Nephron progenitor cell (in vitro differentiated cells): ENCODE measurements at places on chromosomes 4 and X.

GRCh38 chrX:153922932-153923857 lies 2.9 kb downstream of the ARHGAP4 start:
- H3K4me3 ChIP-seq, result no peak overlapping the region
- no peaks in the 10 kb centered on the region for H3K36me3 ChIP-seq
- H3K4me1 ChIP-seq, result peaks cover 30% of the 10 kb centered on the region
- no peak for DNase-seq
- H3K27ac ChIP-seq, result no peak overlapping the region

DNA sequence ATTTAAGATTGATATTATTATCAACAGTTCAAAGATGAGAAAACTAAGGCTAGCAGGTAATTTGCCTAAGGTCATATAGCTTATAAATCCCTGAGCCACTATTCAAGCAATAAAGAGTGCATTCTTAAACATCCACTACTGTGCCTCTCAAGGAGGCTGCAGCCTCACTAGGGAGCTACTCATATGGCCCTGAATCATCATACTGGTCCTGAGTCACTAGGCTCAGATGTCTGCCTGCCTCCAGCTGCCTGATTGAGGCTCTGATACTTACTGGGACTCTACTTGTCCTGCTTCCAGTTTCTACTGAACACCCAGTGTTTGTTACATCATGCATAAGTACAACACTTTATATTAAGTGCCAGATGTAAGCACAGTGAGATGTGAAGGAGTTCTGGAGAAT lies 110.7 kb downstream of the AASDH start:
- peaks cover 74% of the 10 kb centered on the region for H3K36me3 ChIP-seq
- H3K4me3 ChIP-seq, result no peak overlapping the region
- no peak for DNase-seq
- H3K27me3 ChIP-seq, result no peaks in the 10 kb centered on the region

DNA sequence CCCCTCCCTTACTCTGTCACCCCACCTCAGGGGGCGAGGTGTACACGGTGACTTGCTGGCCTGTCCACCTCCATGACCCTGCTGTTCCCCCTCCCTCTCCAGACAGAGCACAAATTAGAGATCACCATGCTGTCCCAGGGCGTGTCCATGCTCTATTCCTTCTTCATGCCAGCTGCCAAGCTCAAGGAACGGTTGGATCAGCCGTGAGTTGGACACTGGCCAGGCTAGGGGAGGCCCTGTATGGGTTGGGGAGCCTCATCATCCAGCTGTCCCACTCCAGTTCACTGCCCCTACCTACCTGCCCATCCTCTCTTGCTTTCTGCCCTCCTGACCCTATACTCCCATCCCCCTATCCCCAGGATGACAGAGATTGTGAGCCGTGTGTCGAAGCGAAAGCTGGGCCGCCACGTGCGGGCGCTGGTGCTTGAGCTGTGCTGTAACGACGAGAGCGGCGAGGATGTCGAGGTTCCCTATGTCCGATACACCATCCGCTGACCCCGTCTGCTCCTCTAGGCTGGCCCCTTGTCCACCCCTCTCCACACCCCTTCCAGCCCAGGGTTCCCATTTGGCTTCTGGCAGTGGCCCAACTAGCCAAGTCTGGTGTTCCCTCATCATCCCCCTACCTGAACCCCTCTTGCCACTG lies 3.9 kb upstream of the CDK16 start:
- DNase-seq, result no peak
- no peak overlapping the region for H3K4me3 ChIP-seq
- H3K27me3 ChIP-seq, result no peaks in the 10 kb centered on the region
- H3K27ac ChIP-seq, result peak overlapping the region; percentile 85

DNA sequence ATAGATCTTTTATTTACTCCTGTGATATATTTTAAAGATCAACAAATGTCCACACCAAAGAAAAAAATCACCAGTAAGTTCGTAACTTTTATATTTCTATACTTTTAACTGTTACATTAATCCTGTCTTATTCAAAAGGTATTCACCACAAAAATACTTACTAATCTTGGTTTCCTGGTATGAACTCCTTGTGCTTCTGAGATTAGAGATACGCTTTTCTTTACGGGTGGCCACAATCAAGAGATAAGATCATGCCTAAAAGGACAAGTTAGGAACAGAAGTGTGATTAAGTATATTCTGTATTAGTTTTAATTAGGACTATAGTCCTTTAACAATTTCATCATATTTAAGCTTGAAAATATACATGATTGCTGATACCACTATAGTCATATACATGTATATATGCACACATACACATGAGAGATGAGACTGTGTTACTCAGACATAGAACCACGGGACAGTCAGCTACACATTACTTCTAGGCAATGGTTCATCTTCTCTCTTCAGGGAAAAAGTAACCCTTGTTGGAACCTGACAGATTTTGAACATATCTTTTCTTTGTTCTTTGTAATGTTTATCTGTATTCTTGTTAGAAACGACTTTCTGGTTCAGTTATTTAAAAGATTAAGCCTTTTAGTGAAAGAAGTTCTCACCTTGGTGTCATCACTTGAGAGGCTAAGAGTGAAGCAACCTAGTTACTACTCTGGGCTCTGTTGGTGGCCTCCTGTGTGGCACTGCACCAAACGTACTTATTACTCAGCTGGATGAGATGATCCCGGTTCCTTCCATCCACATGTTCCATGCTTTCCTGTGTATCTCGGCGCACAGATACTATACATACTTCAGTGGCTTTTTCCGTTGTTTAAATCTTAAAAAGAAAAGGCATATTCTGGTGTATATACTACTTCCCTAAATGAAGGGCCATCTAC lies 146.1 kb downstream of the CBR4 start:
- H3K36me3 ChIP-seq, result peaks cover 71% of the 10 kb centered on the region
- no peak overlapping the region for H3K27ac ChIP-seq
- H3K4me1 ChIP-seq, result peaks cover 20% of the 10 kb centered on the region
- no peak overlapping the region for H3K4me3 ChIP-seq

- H3K27ac ChIP-seq, result peak overlapping the region; percentile 67
- DNase-seq, result no peak
Observed at GRCh38 chr4:96642490-96642889, 802.6 kb downstream of the PDHA2 start.
